ENCODE measurements at places on chromosomes 2 and 18.

DNA sequence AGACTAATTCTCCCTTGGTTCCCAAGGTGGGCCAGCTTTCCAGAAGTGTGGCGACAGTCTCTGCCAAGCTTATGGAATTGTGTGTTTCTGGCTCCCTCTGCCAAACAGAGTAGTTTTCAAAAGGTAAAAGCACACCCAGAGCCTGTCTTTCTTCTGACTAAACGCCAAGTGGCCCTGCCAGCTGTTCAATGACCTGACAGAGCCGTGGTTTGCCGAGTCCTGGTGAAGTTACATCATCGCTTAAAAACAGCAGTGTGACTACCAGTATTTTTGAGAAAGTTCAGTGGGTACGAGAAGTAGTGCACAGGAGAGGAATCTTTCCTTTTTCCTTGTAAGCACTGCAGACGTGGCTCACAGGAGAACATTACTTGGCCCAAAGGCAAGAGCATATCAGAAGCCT lies 1.9 kb downstream of the PER2 start:
- no peak for DNase-seq

GRCh38 chr2:137983581-137983980 lies 19.3 kb downstream of the HNMT start:
- DNase-seq: no peak

DNA sequence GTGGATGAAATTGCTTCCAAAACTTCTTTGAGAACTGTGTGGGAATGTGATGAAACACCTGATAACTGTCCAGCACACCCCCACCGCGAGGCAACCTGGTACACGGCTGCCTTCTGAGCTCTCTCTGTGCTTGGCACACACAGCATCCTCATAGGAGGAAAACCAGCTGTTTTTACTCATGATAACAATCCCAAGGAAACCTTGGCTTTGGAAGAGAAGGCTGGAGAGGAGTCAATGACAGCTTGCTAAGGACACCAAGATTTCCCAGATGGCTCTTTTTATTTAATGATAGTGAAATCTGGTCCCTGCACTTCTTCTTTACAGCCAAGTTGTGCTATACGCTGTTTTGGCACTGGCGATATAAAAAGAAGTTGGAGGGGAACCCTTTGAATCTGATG lies 232.5 kb upstream of the FN1 start:
- DNase-seq: no peak

GRCh38 chr2:157876786-157877138 lies 632 bp upstream of the ACVR1 start:
- peak; percentile 15 for DNase-seq

- no peak for DNase-seq
Measured at GRCh38 chr2:78465707-78466106, 559.8 kb upstream of the REG3G start.

GRCh38 chr18:35267161-35267651 lies 22.8 kb downstream of the ZSCAN30 start:
- DNase-seq: no peak

GRCh38 chr2:222049946-222050345 lies 248.9 kb downstream of the PAX3 start:
- no peak for DNase-seq

- DNase-seq: no peak
Measured at GRCh38 chr2:19122220-19122619, 236.2 kb downstream of the OSR1 start.

- DNase-seq: no peak
Measured at GRCh38 chr18:47343291-47343690, 91.8 kb upstream of the SKOR2 start.

- DNase-seq: no peak
Measured at GRCh38 chr2:105344704-105345345, 7.5 kb downstream of the C2orf49 start.

GRCh38 chr2:3597567-3597966 lies 2.7 kb downstream of the COLEC11 start:
- no peak for DNase-seq

- DNase-seq: no peak
Measured at GRCh38 chr18:9549405-9549804, 65.0 kb downstream of the PPP4R1 start.
